Stimulated activated CD8-positive, alpha-beta memory T cell treated with anti-CD3 and anti-CD28 coated beads, Interleukin-7, amount 100 ng/mL, for 1 hour (primary cell): ENCODE measurements at places on chromosomes 1 and 21.

DNA sequence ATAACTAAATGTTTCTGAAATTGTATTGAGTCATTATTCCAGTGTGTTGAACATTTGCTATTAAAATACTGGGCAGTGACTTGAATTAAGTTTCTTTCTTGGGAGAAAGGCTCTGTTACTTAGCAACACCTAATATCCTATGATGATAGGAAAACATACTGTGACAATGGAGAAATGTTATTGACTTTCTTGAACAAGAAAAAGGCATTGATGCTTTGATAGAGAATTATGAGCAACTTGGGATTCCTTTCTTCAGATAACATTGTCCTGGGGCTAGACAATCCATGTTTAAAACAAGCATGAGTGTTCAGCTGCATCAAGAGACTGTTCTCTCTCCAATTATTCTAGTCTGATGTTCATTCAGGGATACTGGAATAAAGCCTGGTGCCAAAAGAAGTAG lies 215.9 kb upstream of the L1TD1 start:
- DNase-seq = no peak

- no peak for DNase-seq
These were observed 956 bp upstream of the SCAF4 start for GRCh38 chr21:31732597-31733550.

GRCh38 chr1:110684491-110684890 lies 9.8 kb upstream of the KCNA3 start:
- no peak for DNase-seq

GRCh38 chr1:5601516-5601915 lies 390.7 kb downstream of the NPHP4 start:
- DNase-seq = no peak
